NCI-H524 treated with DMSO at 0.1 percent for 48 hours (cell line): ENCODE measurements at places on chromosomes 6 and 20.

DNA sequence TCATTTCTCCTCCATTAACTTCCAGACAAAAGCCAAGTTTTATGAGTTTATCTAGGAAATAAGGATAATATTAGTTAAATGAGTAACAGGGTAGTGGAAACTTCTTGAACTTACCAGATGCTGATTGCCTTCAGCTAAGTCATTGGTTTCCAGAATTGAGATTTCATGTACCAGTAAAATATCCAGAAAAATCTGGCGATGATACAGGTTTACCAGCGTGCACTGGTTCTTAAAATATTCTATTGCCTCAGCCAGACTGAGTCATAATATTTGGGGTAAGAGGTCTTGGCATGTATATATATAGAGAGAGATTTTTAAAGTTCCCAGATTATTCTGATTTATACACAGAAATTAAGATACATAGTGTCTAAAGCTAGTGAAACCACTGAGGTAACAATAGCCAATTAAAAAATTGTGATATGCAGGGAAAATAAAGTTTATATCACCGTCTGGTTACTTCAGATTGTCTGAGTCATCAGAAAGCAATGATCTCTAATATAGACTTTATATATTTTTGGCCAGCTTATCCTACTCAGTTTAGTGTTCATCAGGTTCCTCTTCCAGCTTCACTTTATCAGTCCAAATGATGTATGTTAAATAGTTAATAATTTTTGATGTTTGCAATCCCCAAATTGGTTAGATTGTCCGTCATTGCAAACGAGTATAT, 39.5 kb upstream of the SDHAF4 start:
- no peak for DNase-seq

DNA sequence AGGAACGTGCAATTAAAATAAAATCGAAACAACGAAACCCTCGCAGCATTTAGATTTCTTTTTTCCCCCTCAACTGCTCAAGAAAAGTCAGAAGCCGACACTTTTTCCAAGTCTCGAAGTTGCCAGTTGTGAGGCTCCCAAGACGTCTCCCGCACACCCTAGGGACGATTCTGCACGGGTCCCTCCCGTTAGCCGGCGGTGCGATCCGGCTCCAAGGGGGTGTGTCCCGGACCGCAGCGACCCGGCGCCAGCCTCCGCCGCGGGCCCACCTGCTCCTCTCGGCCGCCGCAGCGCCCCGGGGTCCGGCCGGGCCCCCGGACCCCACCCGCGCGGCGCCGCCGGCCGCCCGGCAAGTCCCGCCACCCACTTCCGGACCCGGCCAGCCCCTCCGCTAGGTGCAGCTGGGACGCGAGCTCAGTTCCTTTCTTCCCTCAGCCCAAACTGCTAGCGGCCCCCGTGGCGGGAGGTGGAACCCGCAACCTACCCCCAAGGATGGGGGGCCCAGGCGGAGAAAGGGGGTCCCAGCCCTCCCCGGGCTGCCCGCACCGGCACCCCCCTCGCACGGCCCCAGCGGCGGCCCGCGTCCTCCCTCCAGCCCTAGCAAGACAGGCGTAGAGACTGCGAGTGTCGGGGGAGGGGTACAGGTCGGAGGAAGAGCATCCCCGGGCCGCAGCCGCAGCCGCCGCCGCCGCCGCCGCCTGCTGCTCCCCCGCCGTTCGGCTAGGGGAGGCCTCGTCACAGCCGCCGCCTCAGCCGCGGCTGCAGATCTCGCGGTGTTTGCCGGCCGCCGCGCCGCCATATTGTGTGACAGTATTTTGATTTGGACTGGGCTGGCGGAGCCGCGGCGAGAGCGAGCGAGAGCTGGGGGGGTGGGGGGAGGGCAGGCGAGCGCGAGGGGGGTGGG, 520 bp upstream of the TAB2 start:
- DNase-seq = peak; percentile 85

DNA sequence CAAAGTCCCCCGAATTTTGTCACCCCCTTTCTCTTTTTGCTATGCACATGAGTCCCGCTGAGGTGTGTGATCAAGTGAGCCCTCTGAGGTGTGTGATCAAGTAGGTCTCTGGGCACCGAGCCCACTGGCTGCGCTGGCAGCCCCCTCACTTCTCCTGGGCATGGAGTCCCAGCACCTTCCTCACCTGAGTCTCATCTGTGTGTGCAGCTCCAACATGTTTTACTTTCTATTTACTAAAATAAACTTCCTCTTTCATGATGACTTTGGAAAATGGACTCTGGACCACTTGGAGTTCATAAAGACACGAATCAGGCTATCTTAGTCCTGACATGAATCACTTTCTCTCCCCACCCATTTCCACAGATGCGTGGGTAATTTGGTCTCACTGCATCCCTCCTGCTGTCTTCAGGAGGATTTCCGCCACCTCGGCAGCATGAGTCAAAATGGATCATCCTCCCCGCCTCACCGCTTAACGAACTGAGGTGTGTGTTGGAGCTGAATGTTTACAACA, 39.8 kb downstream of the PRDM1 start:
- no peak for DNase-seq

- DNase-seq = no peak
These were observed 100.4 kb upstream of the TCF21 start for GRCh38 chr6:133788556-133788955.

- DNase-seq = no peak
These were observed 9.0 kb downstream of the ADA start for GRCh38 chr20:44642203-44643153.

DNA sequence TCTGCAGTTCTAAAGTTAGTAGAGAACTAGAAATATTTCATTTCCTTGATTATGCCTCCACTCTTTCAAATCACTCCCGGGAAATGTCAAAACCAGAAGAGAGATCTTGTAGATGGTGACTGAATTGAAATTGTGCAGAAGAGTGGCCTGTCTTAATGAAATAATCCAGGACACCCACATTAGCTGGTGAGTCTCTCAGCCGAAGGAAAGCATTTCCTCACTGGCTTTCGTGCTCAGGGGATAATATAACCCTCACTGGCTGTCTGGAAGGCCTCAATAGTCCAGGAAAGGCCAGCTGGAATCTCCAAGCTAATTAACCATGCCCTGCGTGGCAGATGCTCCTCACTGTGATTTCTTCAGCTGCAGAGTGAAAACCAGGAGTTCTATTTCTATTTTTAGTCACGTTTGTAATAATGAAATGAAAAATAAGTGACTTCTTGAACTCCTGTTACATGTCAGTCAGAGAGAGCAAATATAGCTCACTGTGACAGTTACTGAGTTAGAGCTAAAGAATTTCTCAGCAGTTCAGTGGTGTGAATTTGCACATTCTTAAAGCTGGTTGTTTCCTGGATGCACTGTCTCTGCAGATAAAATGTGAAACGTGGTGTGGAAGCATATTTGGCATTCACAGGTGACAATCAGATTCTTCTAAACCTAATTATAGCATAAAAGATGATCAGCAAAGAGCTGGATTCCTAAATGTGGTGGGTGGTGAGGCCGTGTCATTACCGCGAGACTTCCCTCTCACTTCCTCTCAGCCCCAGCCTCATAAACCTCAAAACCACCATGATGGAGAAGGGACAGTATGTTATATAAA, 211.7 kb downstream of the LMBRD1 start:
- DNase-seq = peak; percentile 36

DNA sequence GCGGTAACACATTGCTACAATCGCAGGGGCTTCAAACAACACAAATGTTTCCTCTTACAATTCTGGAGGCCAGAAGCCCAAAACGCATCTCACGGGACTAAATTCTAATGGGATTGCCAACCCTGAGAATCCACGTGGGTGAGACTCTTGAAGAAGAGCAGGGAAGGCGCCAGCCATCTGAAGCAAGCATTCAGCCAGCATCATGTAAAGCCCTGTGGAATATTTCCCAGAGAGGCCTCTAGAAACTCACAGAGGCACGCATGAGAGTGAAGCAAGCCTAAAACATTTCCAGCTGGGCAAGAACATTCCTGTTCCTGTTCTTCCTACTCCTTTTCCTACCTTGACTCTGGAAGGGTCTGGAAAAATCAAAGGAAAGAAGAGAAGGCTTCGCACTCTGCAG, 19.6 kb upstream of the FNDC1 start:
- DNase-seq = no peak

DNA sequence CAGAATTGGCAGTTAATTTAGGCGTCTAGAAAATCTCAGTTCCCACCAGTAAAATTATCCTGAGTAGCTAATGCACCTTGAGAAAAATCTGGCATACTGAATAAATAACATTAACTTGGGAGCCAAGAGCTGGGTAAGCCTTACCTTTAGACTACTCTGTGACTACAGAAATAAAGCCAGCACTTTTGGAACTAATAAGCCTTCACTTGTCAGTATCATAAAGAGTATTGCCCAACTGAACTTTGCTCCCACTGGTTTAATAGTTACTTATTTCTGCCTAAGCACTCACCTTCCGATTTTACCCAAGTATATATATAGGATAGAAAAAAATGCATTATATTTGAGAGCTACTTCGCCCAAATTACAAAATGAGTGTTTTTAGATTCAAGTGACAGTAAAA, 10.7 kb downstream of the FAM8A1 start:
- DNase-seq = no peak

DNA sequence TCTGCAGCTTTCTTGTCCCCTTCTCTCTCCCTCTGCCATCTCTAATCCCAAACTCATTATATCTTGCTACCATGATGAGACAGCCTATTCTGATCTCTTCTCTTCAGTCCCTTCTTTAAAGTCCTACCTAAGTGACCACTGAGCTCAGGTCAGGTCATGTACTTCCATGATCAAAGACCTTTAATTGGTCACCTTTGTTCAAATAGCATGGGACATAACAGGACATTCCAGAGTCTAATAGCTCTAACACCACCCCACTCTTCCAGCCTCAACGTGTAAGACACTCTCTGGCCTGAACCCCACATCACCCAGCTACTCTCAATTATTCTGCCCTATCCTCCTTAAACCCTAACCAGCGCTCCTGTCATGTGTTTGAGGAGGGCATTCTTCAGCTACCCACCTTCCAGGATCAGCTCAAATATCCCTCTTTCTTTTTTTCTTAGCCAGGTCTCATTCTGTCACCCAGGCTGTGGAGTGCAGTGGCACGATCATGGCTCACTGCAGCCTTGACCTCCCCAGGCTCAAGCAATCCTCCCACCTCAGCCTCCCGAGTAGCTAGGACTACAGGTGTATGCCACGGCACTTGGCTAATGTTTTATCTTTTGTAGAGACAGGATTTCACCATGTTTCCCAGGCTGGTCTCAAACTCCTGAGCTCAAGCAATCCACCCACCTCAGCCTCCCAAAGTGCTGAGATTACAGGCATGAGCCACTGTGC, 2.1 kb upstream of the SMLR1 start:
- DNase-seq = no peak

- DNase-seq = no peak
These were observed 30.1 kb upstream of the MAFB start for GRCh38 chr20:40718982-40719729.

DNA sequence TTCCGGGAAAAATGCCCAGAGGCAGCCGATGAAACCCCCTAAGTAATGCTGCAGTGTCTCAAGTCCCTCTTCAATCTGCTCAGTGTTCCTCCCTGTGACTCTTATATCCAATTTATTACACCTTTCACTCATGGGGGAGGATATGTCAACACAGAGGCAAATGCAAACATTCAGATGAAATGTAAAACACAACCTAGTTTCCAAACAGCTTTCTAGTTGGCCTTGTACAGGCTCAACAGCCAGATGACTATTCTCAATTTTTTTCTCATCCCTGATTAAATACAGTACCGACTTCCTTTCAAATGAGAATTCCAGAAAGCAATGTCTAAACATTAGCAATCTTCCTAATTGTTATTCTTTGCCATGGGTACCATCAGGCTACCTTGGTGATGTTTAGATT, 65.0 kb downstream of the BLOC1S5 start:
- DNase-seq = no peak

GRCh38 chr20:47027042-47027441, 132.4 kb downstream of the EYA2 start:
- no peak for DNase-seq

- DNase-seq = no peak
These were observed 38.2 kb downstream of the NCR2 start for GRCh38 chr6:41373627-41373918.

- DNase-seq = no peak
These were observed 64.5 kb downstream of the STX11 start for GRCh38 chr6:144214622-144215401.

- no peak for DNase-seq
These were observed 428.3 kb downstream of the CBLN4 start for GRCh38 chr20:55576981-55577380.

GRCh38 chr6:140174524-140174923, 800.1 kb upstream of the CITED2 start:
- no peak for DNase-seq

DNA sequence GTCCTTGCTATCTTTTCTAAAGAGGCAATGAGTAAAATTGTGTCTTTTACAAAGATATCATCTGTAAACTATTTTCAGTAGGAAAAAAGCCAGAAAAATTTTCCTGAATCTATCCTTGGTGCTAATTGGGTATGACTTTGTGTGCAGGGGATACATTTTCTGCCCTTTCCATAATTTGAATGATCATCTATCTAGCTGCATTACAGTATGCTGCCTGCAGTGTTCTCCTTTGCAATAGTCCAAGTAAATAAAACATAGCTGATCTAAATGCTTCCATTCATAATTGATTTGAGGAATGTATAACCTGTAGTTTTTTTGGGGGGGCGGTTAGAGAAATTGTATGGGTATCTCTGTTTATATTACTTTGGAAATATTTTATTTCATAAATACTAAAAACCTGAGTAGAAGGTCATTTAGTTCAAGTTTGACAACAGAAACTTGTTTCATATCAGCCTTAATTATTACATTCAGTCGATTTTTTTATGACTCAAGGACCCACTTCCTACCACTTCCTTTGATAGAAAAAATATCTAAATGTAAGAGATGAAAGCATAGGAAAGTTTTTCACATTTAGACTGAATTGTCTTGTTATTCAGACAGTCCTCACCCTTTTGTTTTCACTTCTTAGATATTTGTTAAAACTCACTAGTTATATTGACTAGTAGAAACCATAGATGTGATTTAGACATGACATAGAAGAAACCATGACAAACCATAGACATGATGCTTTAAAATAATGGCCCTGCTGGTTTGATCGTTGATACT, 75.3 kb downstream of the AIG1 start:
- no peak for DNase-seq

DNA sequence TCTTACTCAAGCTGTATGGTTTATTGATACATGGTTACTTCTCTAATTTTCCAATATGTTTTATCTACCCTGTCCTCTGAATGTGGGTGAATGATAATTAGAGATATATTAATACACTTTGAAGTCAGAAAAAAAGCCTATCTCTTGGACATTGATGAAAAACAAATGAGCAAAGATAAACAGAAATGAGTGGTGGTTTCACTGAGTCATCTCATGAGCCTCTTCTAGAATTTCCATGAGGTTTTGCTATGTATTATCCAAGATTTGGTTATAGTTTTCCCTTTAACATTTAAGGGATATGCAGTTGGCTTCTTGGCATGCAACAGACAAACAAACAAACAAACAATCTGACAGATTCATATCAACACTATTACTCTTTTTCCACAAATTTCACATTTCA, 586.8 kb downstream of the RFPL4B start:
- no peak for DNase-seq
